ENCODE measurements at places on chromosomes 7 and 10.

GRCh38 chr10:60835049-60835448 is 56.8 kb downstream of the CDK1 start:
- DNase-seq: no peak

GRCh38 chr10:24177636-24178035 is 31.3 kb upstream of the KIAA1217 start:
- no peak for DNase-seq

GRCh38 chr10:43076311-43076875 is 476 bp upstream of the RET start:
- no peak for DNase-seq

GRCh38 chr10:83343676-83344075 is 795.6 kb upstream of the GHITM start:
- no peak for DNase-seq

DNA sequence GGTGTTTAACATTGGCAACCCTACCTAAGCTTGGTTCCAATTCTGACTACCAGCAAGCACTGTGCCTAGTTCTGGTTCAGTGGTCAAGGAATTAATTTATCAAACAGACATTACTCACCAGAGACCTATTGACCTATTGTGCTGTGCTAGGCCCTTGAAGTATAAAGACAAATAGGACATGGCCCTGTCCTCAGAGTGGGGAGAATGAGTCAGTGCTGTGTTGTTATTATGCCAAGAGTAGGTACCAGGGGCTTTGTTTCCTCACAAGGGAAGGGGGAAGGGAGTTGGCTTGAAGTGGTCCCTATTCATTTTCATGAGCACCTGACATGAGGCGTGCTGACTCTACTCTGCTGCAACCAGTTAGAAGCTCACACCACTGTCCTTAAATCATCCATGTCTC is 62.6 kb upstream of the PLPP4 start:
- DNase-seq: no peak

DNA sequence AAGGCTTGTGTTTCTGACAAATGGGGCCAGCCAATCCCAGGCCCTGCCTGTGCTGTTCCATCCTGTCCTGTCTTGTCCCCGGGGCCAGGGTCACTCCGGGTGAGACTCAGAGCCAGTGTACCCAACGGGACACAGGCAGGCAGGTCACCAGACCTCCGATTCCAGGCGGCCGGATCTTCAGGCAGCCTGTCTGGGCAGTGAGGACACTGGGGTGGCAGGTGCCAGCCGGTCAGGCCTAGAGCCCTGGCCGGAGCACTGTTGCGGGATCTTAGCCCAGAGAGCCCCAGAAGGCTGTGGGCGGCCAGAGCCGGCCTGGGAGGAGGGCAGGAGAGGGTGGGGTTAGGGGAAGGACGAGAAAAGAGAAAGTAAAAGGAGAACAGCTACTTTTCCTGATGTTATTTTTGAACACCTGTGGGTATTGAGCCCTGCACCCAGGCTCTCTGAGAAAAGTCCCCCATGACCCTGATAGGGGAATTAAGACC is 134.3 kb upstream of the TNRC18 start:
- no peak for DNase-seq

DNA sequence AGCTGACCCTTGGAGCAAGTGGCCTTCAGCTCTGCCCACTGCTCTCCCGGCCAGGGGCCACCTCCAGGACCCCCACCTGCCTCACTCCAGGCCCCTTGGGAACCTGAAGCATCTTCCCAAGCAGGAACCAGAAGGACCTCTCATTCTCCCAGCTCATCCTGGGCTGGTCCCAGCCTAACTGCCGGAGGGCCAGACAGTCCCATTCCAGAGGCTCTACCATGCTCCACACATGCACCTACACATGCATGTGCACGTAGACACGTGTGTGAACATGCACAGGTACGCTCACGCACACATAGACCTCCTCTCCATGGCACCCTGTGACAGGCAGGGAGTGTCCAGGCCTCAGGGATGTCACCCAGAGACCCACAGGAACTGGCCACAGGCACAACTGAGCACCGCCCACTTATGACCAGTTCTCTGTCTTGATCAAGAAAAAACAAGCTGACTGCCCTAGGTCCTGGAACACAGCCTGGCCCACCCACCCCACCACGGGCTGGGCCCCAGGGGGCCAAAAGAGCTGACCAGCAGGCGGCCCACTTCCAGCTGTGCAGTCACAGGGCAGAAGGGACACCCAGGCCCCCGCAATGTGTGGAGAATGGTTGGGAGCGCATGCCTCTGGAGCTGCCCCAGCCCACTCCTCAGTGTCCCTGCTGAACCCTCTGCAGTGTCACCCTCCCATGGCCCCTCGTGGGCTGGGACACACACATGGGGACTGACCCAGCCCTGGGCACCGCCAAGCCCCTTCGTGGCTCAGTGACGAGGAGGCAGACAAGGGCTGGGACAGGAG is 43.4 kb downstream of the CAMK2B start:
- no peak for DNase-seq

- DNase-seq: no peak
Measured at GRCh38 chr7:87213811-87214210, 5.7 kb downstream of the TMEM243 start.

GRCh38 chr10:114100848-114101741 is 57.4 kb downstream of the ADRB1 start:
- no peak for DNase-seq

DNA sequence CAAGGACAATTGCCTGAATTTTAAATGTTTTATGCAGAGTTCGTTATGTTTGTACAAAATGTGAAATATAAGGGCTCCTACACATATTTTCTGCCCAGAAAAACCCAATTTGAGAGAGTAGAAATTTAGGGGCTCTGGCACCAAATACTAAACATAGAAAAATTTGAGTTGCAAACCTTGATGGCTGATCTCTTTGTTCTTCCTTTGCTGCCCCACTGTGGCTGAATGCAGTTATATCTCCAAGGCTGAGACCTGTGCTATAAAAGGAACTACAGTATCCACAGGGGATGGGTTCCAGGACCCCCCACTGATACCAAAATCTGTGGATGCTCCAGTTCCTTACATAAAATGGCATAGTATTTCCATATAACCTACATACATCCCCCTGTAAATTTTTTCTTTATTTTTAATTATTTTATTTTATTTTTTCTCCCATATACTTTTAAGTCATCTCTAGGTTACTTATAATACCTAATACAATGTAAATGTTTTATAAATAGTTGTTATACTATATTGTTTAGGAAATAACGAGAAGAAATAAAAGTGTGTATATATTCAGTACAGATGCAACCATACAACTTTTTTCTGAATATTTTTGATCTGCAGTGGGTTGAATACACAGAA is 22.5 kb downstream of the CFAP43 start:
- DNase-seq: peak; percentile 4

DNA sequence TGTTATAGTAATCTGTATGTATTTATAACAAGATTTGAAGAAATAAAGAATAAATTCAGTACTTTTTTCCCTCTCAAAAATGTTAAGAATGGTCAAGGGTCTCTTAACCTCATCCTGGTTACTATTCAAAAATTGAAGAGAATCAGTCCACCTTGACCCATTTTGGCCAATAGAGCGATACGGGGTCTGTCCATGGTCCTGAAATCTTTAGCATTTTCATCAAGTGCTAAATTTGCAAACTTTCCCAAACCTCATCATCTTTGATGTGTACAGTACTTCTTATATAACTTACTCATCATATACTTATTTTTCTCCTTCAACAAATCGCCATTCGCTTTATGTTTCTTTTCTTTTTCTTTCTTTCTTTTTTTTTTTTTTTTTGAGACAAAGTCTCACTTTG is 23.6 kb downstream of the TMEM178B start:
- no peak for DNase-seq

DNA sequence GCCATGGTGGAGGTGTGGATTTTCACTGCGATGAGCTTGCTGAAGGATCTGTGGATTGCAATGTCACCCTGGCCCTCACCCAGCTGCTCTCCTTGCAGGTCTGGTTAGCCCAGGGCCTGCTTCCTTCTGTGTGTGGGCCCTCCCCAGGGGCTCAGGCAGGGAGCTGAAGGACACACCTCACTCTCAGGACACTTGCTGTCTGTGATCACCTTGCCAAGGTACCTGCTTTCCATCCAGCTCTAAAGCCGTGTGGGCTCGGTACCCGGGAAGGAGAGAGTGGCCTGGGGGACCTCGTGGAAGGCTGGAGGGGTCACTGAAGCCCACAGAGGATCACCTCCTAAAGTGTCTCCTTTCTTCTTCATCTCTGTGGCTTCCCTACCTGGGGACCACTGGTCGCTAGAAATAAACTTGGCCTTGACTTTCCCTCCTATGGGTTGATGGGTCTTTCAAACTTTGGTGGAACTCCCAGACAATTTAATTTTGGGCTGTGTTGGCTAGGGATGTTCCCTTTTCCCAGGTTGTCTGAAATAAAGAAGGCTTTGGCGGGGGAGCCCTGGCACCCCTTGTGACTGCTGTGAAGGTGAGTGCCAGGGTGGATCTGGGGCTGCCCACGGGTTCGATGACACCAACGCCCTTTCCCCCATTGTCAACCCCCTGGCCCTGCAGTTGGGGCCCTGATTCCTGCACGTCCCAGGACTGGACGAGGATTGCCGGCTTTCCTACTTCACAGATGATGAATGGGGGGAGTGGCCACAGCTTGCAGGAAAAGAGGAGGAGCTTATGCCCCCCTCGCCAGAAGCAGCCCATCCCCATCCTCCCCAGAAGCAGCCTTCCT is 331.0 kb downstream of the ADARB2 start:
- DNase-seq: no peak

- DNase-seq: no peak
Measured at GRCh38 chr10:30505543-30506298, 71.7 kb downstream of the MAP3K8 start.

- DNase-seq: no peak
Measured at GRCh38 chr10:71694567-71694968, 25.0 kb downstream of the C10orf105 start.

- DNase-seq: no peak
Measured at GRCh38 chr10:86048973-86049372, 317.6 kb downstream of the GRID1 start.

- DNase-seq: no peak
Measured at GRCh38 chr10:91200314-91201212, 19.9 kb upstream of the PCGF5 start.

GRCh38 chr7:2231992-2232765 is 566 bp downstream of the MAD1L1 start:
- peak; percentile 14 for DNase-seq

DNA sequence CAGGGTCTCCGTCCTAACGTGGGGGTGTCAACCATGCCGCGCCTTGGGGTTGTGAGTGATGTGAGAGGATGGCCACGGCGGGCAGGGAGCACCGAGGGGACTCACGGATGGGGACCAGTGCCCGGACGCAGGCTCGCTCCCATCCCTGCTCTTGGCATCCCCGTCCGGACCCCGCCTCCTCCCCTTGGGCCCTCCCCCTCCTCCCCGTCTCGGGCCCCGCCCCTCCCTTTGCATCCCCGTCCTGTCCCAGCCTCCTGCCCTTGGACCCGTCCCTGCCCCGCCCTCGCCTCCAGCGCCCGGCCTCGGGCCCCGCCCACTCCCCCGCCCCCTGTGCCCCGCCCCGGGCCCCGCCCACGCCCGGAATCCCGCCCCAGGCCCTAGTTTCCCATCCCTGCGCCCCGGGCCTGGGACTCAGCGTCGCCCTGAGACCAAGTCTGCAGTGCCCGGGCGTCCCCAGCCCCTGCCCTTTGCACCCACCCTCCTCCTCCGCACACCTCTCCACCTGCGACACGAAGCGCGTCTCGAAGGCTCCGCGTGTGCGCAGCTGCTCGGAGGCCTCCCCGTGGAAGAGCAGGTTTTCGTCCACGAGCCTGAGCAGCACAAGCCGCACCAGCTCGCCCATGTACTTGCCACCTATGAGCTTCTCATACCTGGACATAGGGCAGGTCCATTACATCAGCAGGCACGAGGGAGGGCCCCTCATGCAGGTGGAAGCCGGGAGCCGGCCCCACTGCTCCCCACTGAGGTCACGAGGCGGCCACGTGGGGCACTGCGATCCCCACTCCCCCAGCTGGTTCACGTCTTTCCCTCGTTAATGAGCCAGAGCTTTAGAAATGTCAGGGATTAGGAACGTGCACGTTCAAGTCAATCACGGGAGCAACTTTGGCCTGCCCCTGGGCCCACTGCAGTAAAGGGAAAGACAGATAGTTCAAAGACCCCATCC is 5.1 kb upstream of the MYL7 start:
- DNase-seq: peak; percentile 23

DNA sequence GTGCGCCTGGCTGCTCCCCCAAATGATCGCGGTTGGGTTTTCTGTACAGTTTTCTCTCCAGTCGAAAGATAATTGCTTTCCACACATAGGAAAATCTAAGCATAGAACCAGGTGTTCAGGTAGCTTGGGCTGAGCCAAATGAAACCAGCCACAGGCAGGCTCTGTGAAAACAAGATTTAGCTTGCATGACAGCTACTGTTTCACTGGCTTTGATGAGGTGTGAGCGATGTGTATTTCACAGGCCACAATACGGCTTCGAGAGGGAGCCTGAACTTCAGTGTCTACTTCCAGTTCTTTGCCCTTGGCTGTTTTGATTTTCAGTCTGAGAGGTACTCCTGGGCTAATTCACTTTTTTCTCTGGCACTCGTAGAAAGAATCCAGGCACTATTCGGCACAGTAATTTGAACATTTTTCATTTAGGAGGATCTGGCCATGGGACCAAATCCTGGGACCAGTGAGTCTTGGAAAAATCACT is 110.5 kb downstream of the JCAD start:
- DNase-seq: no peak

DNA sequence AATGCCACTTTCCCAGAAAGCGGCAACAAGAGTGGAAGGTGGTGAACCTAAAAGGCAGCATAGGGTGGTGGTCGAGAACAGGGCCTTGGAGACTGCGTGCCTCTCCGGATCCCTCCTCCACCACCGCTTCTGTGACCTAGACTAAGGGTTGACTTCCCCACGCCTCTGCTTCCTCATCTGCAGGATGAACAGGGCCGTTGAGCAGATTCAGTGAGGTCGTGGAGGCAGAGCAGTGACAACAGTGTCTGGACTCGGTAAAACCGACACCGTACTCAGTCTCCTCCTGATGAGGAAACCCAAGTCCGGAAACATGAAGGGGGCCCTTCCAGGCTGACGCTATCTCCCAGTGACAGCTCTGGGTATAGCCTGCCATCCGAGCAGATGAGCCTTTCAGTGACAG is 162.6 kb downstream of the CELF2 start:
- no peak for DNase-seq

- no peak for DNase-seq
Measured at GRCh38 chr7:117531595-117532244, 51.9 kb downstream of the CFTR start.

DNA sequence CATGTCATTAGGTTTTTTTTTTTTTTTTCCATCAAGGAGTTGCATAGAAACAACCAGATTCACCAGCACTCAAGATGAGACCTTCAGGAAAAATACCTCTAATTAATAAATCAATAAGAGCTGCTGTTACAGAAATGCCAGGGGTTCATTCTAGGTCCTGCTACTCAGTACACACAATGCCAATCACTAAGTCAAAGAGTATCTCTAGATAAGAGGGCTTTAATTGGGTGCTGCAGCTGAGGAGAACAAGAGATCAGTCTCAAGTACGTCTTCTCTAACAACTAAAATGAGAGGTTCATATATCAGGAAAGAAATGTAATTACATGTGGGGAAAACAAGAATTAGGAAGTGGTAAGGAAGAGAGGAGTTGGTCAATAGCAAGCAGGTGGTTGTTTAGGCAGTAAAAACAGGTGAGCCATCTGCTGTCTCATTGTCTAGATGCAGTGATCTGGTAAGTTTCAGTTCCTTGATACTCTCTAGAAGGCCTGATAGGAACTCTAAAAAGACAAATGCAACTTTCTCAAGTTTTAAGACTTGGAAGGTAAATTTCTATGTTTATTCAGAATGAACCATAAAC is 272.9 kb upstream of the ZWINT start:
- DNase-seq: no peak

Measured in T-helper 2 cell (primary cell).